Kasumi-1 (cell line): ENCODE measurements at places on chromosomes 7 and 10.

- DNase-seq: no peak
These were observed 22.3 kb upstream of the TMEM26 start for GRCh38 chr10:61475449-61475873.

DNA sequence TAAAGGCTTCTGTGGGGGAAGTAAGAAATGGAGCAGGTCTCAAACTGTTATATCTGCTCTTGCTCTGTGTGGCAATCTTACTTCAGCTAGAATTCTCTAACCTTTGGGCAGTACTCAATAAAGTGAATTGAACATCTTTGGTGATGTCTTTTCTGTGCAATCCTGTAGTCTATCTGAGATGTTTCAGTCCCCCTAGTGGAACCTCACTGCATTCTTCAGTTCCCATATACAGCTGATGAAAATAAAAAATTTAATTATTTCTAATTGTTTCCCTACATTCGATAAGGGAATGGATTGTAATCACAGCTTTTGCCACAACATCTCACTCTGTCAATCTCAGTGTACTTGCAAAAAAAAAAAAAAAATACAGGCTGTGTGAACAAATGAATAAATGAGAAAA, 522.6 kb downstream of the DNAJB9 start:
- DNase-seq: peak; percentile 9

DNA sequence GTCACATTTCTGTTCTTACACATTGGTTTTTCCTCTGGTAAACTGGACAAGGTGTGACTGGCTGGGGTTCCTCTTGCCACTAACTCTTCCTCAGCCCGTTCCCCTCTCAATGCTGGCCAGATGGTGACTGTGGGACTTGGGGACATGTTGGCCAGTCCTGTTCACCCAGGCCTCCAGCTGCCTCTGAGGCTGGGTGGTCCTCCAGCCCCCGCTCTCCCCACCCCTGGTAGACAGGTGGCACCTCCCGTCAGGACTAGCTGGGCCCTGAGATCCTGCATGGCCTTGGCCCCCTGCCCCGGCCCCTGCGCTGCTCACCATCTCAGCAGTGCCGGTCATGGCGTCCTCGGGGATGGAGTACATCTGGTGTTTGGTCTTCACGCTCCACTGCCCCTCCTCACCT, 10.8 kb upstream of the MYL7 start:
- no peak for DNase-seq

- no peak for DNase-seq
These were observed 529.5 kb upstream of the FZD8 start for GRCh38 chr10:36171556-36171952.

- no peak for DNase-seq
These were observed 55.9 kb upstream of the NCF1 start for GRCh38 chr7:74717889-74718288.
